ENCODE measurements at places on chromosomes 16 and 17.

- DNase-seq: no peak
Measured at GRCh38 chr16:31043352-31043751, 10.0 kb downstream of the STX4 start.

DNA sequence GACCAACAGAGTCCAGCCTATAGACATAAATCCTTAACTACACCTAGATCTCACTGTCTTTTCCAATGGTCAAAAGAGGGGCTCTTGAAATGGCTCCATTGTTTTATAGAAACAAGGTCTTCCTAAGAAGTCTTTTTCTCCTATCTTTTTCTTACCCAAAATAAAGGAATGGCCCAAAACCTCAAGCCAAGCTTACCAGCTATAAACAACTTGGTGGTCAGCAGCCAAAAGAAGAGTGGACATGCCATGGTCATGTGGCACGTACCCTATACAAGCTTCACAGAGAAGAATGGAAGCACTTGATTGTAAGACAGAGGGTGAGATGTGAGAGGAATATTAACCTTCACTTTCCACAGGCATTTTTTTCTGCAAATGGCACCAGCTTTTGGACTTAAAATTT, 82.1 kb upstream of the GNAO1 start:
- no peak for DNase-seq

GRCh38 chr16:17949141-17949981, 387.2 kb downstream of the NPIPA8 start:
- no peak for DNase-seq

- DNase-seq: no peak
Measured at GRCh38 chr16:57999366-57999970, 1.0 kb downstream of the ZNF319 start.

- no peak for DNase-seq
Measured at GRCh38 chr16:17312094-17312710, 158.6 kb downstream of the XYLT1 start.

- no peak for DNase-seq
Measured at GRCh38 chr17:54899721-54900456, 763 bp upstream of the TOM1L1 start.

DNA sequence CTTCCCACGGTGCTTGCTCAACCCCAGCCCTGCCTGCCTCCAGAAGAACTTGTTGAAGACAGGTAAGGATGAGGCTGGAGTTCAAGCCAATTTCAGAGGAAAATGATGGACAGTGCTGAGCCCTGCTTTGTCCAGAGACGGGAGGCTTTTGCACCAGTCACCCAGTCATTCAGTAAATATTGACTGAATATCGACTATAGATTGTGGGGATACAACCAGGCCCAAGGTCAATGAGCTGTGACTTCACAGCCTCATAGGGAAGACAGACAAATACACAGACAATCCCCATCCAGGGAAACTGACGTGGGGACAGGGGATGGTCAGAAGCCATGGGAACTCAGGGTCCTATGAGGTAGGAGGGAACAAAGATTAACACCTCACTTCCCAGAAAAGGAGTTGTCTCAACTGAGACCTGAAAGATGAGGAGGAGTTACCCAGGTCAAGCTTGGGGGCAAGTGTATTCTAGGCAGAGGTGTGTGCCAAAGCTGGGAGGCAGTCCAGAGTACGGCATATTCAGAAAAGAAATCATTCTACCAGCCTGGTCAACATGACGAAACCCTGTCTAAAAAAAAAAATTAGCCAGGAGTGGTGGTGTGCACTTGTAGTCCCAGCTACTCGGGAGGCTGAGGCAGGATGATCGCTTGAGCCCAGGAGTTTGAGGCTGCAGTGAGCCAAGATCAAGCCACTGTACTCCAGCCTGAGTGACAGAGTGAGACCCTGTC, 5.9 kb upstream of the DOC2A start:
- DNase-seq: no peak

GRCh38 chr16:17543073-17543472, 72.3 kb upstream of the XYLT1 start:
- DNase-seq: peak; percentile 2

DNA sequence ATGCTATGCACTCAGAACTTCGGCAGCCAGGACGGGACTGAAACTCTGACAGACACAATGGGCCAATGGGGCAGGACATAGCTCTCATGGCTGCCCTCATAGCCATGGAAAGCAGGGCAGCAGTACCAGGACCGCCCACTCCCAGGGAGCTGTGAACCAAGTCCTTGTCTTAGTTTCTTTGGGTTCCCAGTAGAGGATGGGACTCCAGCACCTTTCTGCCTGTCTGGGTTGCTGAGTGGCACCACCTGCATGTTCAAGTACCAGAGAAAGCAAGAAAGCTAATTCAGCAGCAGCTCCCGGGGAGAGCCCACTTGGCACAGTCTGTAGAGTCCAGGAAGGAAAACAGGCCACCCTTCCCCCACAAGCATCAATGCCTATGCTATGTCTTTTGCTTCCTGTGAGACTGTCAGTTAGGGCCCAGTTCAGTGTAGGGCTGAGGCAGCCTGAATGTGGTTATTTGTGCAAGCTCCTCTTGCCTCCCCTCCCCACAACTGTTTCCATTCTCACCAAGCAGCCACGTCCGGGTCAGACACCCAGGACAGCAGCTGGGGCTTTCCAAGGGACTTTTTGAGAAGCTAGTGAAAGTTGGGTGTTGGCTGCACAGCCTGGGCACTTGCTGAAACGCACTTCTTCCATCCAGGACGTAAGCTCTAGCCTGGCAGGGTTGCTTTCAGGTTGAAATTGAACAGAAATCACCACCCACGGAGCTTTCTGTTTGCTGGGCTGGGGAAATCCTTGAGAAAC, 7.8 kb downstream of the SUPT4H1 start:
- DNase-seq: no peak

DNA sequence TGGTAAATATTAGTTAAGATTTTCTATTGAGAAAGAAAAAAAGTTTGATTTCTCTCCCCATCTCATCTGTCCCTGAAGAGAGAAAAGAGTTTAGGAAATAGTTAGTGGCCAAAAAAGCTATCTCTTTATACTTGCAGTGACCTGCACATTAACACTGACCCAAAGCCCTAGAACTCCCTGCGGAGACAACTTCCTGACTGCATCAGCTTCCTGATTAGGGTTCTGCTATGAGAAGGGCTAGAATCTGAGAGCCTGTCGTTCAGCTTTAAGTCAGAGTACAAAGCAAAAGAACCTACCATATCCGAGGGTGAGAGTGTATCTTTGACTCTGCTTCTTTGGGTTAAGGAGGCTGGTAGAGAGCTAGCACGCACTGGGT, 24.7 kb downstream of the LIMD2 start:
- DNase-seq: no peak

GRCh38 chr16:57555831-57556230, 13.4 kb downstream of the ADGRG5 start:
- no peak for DNase-seq

- no peak for DNase-seq
Measured at GRCh38 chr16:81483064-81483969, 38.7 kb downstream of the CMIP start.

DNA sequence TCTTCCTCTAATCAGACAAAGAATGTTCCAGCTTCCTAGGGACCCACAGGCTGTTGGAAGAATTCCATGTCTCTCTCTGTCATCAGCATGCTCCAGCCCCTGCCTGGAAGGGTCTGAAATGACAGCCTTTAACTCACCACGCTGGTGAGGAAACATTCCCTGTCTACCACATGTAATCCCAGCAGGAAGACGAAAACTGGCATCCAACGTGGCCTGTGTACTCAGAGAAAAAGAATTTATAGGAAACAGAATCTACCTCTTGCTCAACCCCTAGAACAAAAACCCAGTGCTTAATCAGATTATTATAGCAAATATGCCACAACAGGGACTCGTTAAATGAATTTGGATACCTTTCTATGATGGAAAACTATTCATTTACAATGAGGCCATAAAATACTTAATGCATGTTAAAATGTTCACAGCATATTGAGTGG, 147.3 kb upstream of the FOXF1 start:
- DNase-seq: peak; percentile 95

DNA sequence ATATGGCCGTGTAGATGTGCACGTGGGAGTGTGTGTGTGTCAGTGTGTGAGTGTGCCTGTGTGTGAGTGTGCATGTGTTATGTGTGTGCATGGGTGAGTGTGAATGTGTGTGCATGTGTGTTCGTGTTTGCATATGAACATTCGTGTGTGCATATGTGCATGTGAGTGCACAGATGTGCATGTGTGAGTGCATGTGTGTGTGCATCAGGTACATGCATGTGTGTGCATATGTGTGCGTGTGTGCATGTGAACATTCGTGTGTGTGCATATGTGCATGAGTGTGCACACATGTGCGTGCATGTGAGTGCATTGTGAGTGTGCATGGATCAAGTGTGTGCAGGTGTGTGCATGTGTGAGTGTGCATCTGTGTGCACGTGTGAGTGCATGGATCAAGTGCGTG, 2.5 kb upstream of the TPSAB1 start:
- no peak for DNase-seq

- peak; percentile 45 for DNase-seq
Measured at GRCh38 chr17:12985431-12986293, 32.2 kb downstream of the ELAC2 start.

- peak; percentile 96 for DNase-seq
Measured at GRCh38 chr17:4833178-4833940, at the start of gene MINK1. MINK1 (plus strand) TSS chr17:4833340; CDS start chr17:4833584, 244 bp downstream.

- DNase-seq: no peak
Measured at GRCh38 chr16:89013692-89014402, 36.8 kb upstream of the CBFA2T3 start.

DNA sequence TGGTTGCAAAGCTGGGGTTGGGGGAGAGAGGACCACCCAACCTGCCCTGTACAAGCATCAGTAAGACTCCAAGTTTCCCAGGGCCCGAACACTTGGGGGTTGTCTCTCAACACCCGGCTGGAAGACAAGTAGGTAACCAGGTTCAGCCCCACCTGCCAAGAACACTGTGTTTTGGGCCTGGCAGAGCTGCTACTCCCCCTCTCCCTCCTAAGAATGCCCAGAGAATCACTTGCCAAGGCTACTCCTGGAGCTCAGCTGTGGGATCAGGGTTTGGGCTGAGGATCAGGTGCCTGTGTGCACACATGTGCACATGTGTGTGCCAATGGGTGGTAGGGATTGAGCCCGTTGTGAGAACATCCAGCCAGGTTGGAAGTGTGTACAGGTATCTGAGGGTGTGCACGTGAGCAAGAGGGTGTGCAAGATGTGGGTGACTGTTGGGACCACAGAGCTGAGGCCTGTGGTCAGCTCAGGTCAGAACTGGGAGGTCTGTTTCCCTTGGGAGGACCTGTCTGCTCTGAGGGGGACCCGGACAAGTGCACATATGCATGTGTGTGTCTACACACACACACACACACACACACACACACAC, 2.3 kb downstream of the HSD11B2 start:
- no peak for DNase-seq

- DNase-seq: no peak
Measured at GRCh38 chr17:12659500-12659899, 6.2 kb upstream of the MYOCD start.

DNA sequence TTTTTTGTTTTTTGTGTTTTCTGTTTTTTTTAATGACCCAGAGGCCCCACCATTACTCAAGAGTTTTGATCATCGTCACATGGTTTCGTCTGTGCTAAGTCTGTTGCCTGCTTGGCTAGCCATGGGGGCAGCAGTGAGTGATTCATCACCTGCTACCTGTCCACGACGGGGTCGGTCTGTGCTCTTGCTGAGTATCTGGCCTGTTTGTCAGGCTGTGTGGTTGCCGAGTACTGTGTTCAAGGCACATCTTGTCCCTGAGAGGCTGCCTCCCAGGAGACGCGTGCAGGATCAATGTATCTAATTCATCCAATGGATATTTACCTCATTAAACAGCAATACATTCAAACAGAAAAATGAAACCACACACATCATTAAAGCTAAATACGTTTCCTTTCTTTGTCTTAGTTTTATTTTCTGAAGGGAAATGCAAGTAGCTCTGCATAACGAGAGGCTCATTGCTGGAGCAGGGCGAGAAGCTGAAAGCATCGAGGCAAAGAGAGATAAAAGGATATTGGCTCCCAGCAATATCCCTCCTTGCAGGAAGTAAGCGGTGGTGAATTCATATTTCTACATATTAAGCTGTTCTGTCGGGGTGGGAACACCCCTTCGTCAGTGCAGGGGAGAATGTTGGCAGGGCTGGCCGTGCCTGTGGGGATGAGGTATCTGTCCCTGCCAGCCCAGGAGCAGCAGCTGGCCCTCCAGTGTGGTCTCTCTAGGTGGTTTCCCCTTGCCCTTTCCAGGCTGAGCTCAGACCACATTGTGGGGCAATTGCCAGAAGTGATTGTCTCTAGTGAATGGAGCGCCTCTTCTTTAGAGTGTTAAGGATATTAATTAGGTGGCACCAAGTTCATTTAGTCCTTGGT, 166.2 kb upstream of the ASIC2 start:
- DNase-seq: no peak

DNA sequence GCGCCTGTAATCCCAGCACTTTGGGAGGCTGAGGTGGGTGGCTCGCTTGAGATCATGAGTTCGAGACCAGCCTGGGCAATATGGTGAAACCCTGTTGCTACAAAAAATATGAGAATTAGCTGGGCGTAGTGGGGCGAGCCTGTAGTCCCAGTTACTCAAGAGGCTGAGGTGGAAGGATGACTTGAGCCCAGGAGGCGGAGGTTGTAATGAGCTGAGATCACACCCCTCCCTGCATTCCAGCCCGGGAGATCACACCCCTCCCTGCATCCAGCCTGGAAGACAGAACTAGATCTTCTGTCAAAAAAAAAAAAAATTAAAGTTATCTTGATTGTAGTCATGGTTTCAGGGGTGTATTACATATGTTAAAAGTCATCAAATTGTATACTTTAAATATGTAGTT, 26.8 kb upstream of the GLG1 start:
- DNase-seq: no peak

DNA sequence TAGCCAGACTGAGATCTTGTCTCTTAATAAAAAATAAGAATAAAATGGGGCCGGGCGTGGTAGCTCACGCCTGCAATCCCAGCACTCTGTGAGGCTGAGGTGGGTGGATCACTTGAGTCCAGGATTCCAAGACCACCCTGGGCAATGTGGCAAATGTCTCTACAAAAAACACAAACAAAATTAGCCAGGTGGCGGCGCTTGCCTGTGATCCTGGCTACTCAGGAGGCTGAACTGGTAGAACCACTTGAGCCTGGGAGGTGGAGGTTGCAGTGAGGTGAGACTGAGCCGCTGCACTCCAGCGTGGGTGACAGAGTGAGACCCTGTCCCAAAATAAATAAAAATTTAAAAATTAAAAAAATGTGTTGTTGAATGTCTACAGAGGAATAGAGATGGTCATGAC, 2.9 kb upstream of the DEF8 start:
- no peak for DNase-seq

DNA sequence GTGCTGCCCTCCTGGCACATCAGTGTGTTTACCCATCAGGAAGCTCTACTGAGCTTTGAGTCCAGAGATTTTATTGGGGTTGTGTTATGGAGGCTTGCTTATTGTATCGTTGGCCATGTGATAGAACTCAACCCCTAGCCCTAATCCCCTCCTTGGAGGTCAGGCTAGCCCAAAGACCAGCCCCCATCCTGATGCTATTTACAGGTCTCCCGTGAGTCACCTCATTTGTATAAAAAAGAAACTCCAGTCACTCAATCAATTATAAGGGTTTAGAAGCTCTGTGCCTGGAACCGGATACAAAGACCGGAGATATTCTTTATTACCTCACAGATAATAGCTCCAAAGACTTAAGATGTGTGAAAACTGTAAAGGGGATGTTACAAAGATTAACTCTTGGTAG, 405.9 kb downstream of the CNTNAP4 start:
- DNase-seq: no peak

All from muscle of back (tissue), 13 donors.